Stimulated activated CD8-positive, alpha-beta memory T cell treated with anti-CD3 and anti-CD28 coated beads, Interleukin-7, amount 100 ng/mL, for 1 hour (primary cell): ENCODE measurements at places on chromosomes 5 and 9.

DNA sequence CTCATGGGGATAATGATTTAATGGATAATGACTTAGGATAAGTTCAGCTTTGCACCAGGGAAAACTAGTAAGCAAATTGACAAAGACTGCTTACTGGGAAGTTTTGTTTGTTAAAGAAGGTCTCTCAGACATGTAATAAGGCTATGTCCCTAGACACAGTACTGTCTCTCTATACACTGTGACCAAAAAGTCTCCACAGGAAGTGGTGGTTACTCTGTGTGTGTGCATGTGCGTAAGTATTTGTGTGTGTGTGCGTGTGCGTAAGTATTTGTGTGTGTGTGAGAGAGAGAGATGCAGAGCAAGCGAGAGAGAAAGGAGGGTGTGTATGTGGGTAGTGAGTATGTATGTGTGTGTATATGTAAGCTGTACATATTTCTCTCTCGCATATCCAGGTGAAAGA, 229.6 kb downstream of the GLIS3 start:
- no peak for DNase-seq

DNA sequence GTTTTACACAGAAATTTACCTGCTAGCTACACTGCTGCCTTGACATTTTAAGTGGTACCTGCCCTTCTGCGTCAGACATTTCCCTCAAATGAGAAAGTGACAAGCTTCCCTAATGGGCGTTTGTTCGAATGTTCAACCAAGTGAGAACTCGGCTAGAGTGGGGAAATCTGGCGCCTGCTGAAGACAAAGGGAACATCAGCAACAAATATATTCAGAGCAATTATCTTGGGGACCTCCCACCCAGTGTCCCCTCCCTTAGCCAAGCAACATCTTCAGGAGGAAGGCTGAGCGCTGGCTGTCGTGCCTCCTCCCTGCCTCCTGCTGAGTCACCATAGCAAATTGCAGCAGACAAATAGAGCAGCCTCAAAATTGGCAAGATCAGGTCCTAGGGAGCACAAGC, 57.1 kb downstream of the MFAP3 start:
- no peak for DNase-seq

DNA sequence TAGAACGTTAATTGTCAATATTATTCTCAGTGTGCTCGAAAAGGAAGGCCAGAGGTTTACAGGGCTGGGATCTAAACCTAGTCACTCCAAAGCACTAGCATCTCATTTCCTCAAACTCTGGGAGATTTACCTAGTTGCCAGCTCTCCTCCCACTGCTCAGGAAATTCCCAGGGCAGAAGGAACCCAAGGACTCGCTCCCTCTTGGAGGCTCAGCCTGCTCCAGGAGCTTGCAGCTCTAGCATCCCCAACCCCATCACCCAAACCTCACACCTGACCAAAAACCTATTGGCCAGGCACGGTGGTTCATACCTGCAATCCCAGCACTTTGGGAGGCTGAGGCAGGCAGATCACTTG, 26.0 kb downstream of the SERINC5 start:
- no peak for DNase-seq

DNA sequence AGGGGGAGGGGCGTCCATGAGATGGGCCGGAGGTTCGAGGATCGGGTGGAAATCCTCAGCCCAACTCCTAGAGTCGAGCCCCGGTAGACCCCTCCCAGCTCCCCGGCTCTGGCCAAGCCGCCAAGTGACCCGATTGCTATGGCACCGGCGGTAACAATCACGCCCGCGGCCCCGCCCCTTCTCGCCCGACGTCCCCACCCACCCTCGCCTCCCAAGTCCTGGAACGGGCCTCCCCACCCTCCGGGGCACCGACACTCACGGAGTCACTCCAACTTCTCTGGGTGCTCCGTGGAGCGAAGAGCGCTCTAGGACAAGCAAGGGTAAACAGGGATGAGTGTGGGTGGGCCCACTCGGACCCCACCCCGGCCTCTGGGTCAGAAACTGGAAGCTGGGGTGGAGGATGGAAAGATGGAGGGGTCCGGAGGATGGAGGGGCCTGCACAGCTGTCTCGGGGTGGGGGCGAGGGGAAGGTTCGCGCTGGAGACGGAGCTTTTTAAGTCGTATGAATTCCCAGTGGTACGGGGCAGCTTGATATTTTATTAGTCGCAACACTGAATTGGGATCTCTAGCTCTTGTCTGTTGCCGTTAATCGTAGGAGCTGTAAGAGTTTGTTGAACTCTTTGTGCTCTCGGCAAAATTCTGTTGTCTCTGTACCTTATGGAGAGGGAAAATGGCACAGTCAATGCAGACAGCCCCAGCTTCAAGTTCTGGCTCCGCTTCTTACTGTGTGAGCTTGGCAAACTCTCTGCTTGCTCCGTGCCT, at the start of gene SPACA9:
SPACA9 (plus strand) TSS at position 204 of the 762 bp plus-strand sequence. CDS start 5,050 bp downstream, outside the sequence.
- no peak for DNase-seq

DNA sequence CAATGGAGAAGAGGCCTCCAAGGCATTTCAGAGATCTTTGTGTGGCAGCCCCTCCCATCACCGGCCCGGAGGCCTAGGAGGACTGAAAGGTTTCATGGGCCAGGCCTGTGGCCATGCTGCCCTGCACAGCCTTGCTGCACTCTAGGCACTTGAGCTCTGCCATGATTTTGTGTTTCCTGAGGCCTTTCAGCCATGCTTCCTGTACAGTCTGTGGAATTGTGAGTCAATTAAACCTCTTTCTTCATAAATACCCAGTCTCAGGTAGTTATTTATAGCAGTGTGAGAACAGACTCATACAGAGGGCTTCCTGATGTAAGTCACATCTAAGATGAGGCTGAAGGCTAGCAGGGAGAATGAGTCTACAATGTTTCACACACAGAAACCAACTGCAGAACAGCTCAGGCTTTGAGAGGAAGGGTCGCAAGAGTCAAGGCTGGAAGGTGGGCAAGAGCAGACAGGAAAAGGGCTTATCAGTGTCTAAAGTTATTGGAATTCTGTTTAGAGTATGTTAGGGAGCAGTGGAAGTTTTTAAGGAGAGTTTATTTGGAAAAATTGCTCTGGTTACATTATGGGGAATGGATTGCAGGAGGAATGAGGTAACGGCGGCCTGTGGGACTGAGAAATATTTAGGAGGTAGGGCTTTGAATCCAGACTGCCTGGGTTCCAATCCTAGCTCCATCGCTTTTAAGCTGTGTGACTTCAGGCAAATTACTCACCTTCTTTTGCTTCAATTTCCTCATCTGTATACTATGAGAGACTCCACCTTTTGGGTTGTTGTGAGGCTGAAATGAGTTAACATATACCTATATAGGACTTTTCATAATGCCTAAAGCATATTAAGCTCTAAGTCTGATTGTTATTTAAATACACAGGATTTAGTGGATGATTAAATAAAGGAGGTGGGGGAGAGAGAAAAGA, 291.2 kb downstream of the CWC27 start:
- no peak for DNase-seq

- DNase-seq, result no peak
Measured at GRCh38 chr9:93190656-93191353, 6.9 kb downstream of the WNK2 start.
